ENCODE measurements at places on chromosomes 16 and 17.

- H3K36me3 ChIP-seq = no peaks in the 10 kb centered on the region
- H3K4me1 ChIP-seq = peaks cover 52% of the 10 kb centered on the region
- H3K27me3 ChIP-seq = peaks cover 2% of the 10 kb centered on the region
- peak; percentile 86 for DNase-seq
- no peak overlapping the region for H3K4me3 ChIP-seq
- H3K27ac ChIP-seq = peak overlapping the region; percentile 86
These were observed 45.9 kb upstream of the DOC2B start for GRCh38 chr17:227078-227945.

DNA sequence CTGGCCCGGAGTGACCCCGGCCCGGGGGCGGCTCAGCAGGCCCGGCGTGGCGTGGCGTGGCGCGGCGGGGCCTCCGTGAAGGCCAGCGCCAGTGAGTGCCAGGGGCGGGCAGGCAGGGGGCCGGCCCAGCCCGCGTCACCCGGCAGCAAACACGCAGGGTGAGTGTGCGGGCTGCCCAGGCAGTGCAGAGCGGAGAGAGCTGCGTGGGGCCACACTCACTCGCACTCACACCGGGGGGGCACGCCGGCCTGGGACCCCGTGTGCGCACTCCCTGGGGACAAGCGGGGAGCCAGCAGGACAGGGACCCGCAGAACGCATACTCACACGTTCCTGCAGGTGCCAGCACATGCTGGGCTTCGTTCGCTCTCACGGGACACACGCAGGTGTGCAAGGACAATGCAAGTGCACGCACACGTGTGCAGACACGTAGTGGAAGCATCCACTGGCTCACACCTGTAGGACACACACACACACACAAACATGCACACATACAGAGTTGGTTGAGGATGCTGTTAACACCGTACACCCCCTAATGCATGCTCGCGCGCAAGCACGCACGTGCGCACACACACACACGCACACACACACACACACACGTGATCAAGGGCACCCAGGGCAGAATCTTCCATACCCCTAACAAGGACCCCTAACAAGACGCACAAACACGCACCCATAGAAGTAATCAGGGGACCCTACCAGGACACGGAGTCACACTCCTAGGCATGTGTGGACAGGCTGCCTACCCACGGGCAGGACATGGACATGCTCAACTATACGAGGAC is 7.7 kb downstream of the USP6 start:
- DNase-seq = no peak
- peak overlapping the region; percentile 35 for H3K27ac ChIP-seq
- peaks cover 5% of the 10 kb centered on the region for H3K27me3 ChIP-seq
- no peak overlapping the region for H3K4me3 ChIP-seq

GRCh38 chr17:33528846-33529245 is 235.8 kb upstream of the ASIC2 start:
- H3K36me3 ChIP-seq = no peaks in the 10 kb centered on the region
- no peak overlapping the region for H3K4me3 ChIP-seq
- H3K27ac ChIP-seq = no peak overlapping the region
- peak; percentile 72 for DNase-seq
- peaks cover 2% of the 10 kb centered on the region for H3K27me3 ChIP-seq

GRCh38 chr16:86016201-86016965 is 117.4 kb downstream of the IRF8 start:
- H3K4me3 ChIP-seq = no peak overlapping the region
- H3K4me1 ChIP-seq = peaks cover 12% of the 10 kb centered on the region
- H3K27ac ChIP-seq = no peak overlapping the region
- H3K36me3 ChIP-seq = no peaks in the 10 kb centered on the region
- peak; percentile 82 for DNase-seq

- no peaks in the 10 kb centered on the region for H3K27me3 ChIP-seq
- DNase-seq = peak; percentile 50
- H3K4me1 ChIP-seq = peaks cover 15% of the 10 kb centered on the region
- no peak overlapping the region for H3K27ac ChIP-seq
- no peaks in the 10 kb centered on the region for H3K36me3 ChIP-seq
These were observed 430 bp downstream of the AMFR start for GRCh38 chr16:56424791-56425438.

- no peaks in the 10 kb centered on the region for H3K36me3 ChIP-seq
- DNase-seq = peak; percentile 41
- peaks cover 6% of the 10 kb centered on the region for H3K27me3 ChIP-seq
- H3K27ac ChIP-seq = no peak overlapping the region
These were observed 26.1 kb downstream of the TRPV3 start for GRCh38 chr17:3531266-3532101.

DNA sequence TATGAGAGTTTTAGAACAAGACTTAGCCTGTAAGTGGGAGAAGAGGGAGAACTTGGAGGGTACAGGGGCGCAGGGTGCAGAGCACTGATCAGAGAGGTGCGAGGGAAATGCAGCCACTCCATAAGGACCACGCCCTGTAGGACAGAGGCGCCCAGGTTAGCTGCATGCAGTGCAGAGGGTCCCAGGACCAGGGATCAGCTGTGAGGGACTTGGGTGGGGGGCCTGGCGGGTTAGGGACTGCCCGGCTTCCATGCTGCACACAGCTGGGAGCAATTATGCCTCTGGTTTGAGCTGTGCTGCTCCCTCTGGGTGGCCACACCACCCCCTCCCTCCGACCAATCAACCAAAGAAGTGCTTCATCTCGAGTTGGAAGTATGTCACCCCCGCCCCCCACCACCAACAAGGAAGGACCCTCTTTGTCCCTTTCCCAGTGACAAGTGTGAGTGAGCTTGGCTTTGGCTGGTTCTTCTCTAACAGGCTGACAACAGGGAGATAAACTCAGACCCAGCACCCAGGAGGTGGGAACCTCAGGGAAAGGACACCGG is 22.2 kb upstream of the CLEC18A start:
- no peak overlapping the region for H3K27ac ChIP-seq
- peaks cover 28% of the 10 kb centered on the region for H3K4me1 ChIP-seq
- no peak overlapping the region for H3K4me3 ChIP-seq
- H3K36me3 ChIP-seq = peaks cover 33% of the 10 kb centered on the region
- no peak for DNase-seq

DNA sequence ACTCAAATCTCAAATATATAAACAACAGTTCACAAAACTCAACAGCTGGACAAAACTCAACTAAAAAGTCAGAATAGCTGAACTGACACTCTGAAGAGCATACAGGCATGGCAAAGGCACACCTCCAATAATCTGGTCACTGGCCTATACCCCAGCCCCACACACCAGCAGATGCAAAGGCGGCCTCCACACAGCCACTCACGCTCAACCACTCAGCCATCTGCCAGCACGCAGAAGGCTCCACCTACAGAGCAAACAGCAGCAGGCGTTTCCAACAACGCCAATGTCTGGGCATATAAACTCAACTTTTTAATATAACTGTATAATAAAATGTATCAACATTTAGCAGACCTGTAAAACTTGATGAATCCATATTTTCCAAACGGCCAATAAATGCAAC is 17.2 kb downstream of the USP7 start:
- no peaks in the 10 kb centered on the region for H3K27me3 ChIP-seq
- no peak overlapping the region for H3K27ac ChIP-seq
- no peaks in the 10 kb centered on the region for H3K36me3 ChIP-seq
- H3K4me3 ChIP-seq = no peak overlapping the region
- DNase-seq = no peak
- peaks cover 23% of the 10 kb centered on the region for H3K4me1 ChIP-seq

DNA sequence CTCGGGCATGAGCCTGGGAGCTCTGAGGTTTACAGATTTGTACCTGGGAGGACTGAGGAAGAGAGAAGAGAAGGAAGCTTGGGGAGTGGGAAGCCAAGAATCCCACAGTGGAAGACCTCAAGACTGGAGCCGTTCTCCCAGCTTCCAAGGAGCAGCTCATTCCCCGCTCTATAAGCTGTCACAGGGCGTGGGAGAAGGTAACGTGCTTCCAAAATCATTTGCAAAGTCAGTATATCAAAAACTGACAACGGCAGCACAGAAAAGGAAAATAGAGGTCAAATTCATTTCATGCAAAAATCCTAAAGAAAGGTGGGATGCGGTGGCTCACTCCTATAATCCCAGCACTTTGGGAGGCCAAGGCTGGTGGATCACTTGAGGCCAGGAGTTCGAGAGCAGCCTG is 7.8 kb downstream of the PIK3R5 start:
- H3K36me3 ChIP-seq = no peaks in the 10 kb centered on the region
- no peak overlapping the region for H3K27ac ChIP-seq
- DNase-seq = no peak
- H3K27me3 ChIP-seq = peaks cover 16% of the 10 kb centered on the region

DNA sequence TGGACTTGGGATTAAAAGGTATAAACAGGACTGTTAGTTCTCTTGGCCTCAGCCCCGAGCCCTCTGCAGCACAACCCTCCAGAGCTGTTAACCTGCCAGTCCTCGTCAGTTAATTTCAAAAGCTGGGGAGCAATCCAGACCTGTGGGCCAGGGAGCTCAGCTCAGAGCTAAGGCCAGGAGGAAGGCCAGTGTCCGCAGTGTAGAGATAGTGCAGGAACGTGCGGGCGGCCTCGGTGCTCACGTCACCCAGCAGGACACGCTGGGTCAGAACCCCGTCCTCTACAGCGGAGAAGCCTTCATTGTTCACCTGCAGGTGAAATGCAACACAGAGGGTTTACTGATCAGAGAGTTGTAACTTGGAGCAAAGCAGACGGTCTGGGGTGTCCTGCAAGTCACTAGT is 15.4 kb upstream of the NLRC3 start:
- H3K27ac ChIP-seq = no peak overlapping the region
- H3K27me3 ChIP-seq = no peaks in the 10 kb centered on the region
- H3K4me1 ChIP-seq = no peaks in the 10 kb centered on the region

Measured in muscle of leg (tissue), 16 donors.